ENCODE measurements at places on chromosomes 5 and 9.

DNA sequence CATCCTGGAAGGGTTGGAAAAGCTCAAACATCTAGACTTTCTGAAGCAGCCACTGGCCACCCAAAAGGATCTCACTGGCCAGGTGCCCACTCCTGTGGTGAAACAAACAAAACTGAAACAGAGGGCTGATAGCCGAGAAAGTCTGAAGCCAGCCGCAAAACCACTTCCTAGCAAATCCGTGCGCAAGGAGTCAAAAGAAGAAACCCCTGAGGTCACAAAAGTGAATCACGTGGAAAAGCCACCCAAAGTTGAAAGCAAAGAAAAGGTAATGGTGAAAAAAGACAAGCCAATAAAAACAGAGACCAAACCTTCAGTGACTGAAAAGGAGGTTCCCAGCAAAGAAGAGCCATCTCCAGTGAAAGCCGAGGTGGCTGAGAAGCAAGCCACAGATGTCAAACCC is 87.6 kb downstream of the MAP1B start:
- DNase-seq: peak; percentile 74

DNA sequence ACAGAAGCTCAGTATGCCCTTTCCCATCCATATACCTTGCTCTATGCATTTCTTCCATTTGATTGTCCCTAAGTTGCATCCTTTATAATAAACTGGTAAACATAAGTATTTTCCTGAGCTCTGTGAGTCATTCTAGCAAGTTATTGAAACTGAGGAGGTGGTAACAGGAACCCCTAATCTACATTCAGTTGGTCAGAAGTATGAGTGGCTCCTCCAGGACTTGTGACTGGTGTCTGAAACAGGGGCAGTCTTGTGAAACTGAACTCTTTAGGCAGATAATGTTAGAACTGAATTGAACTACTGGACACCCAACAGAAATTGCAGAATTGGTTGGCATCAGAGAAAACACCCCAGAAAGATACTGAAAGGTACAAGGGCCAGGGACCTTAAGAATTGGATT is 133.1 kb upstream of the POU5F2 start:
- DNase-seq: no peak

- DNase-seq: peak; percentile 18
Measured at GRCh38 chr5:158435161-158435616, 576.2 kb upstream of the CLINT1 start.

- no peak for DNase-seq
Measured at GRCh38 chr5:83919071-83920041, 198.7 kb upstream of the HAPLN1 start.

GRCh38 chr9:78273761-78274160 is 23.2 kb upstream of the PSAT1 start:
- no peak for DNase-seq

DNA sequence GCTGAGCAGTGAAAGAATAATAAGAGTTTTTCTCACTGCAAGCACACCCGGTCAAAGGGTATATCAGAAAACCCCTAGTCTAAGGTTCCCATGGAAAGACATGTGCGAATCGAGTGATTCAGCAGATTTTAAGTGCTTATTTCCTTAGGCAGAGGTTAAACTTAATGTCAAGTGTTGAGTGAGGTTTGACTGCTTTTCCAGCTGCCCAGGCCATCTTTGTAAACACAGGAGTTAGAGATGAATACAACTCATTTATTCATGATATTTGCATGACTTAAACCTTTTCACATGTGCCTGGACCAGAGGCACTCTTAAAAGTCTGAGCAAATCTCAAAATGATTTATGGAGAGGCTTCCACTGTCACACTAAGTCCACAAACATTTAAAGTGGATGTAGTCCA is 137.8 kb upstream of the RGMB start:
- DNase-seq: no peak

DNA sequence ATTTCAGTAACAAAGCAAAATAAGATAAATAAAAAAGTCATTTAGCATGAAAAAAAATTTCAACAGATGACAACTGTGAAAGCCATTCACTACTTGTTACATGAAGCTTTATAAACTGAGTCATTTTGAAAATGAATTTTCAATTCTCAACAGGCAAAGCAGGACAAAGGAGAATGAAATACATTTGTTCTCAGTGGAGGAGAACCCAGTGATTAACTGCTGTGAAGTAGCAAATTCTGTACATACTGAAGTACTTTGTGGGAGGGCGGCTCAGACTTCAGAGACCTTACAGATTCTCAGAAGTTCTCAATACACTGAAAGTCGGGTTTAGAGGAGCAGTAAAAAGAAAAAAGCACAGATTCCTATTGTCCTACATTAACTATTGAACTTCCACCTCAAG is 21.7 kb downstream of the SKIC3 start:
- DNase-seq: no peak

DNA sequence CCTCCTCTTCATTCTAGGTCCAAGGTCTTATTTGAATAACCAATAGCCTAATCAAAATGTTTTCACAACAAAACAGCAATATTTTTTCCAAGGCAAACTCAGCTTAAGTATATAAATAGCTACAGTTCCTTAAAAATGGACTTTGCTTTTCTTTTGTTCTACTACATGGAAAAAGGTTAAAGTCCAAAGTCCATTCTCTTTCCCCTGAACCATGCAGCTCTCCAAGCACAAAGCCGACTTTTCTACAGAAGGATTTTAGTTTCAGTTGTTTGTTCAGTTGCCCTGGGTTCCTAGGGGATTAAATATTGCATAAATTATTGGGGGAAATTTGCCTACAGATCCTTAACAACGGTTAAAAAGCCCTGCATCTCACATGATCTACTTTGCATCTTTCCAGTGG is 677.0 kb upstream of the KLF4 start:
- DNase-seq: no peak

GRCh38 chr5:52457810-52458209 is 329.9 kb upstream of the ITGA1 start:
- no peak for DNase-seq

DNA sequence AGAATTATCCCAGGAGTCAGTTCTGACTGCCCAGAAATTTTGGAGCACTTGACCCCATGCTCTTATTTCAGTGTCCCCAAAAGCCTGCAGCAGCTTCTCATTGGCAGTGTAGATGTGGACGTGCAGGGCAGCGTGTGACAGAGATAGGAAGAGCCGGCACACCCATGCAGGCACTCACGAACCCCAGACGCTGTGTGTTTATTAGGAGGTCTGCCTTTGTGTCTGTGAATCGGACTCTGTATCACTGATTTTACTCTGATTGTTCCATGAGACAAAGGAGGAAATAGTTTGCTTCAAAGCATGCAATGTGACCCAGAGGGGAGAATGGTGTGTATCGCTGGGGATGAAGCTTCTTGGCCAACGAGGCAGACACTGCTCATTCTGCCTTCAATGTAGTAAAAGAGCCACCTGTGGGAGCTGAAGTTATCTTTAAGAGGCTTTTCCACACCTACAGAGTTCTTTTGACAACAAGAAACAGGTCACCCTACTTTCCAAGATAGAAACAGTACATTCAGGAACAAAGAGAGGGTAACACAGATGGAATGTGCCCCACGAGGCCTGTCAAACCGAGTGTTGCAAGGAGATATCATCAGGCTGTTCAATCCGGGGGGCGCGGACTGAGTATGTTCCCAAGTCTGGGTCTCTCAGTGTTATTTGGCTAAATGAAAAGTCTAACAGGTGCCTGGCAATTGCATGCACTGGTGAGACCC is 224.0 kb downstream of the NTRK2 start:
- no peak for DNase-seq

DNA sequence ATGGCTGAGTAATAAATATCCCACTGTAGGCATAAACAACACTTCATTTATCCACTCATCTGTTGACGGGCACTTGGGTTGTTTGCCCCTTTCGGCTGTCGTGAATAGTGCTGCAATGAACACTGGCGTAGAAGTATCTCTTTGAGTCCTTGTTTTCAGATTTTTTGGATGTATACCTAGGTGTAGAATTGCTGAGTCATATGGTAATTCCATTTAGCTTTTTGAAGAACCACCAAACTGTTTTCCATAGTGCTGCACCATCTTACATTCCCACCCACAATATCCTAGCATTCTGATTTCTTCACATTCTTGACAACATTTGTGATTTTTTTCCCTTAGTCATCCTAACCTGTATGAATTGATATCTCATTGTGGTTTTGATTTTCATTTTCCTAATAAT is 109.0 kb downstream of the NXNL2 start:
- DNase-seq: no peak

DNA sequence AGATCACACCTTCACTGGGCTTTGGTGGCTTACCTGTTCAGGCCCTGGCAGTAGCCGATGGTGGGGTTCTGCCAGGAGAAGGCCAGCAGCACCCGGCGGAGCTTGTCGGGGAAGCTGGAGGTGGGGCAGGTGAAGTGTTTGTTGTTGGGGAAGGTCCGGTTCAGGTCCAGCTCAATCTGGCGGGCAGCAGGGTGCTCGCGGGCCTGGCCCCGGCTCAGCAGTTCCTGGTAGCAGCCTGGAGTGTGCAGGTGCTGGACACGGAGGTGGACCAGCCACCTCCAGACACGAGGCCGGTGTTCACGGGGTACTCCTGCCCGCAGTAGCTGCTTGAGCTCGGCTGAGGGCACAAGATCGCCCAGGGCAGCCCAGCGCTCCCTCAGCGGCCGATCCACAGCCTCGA is 16.2 kb upstream of the CORO2A start:
- no peak for DNase-seq

GRCh38 chr9:23537192-23538066 is 288.6 kb downstream of the ELAVL2 start:
- DNase-seq: no peak

- peak; percentile 9 for DNase-seq
Measured at GRCh38 chr5:67537439-67538148, 341.0 kb upstream of the CD180 start.

DNA sequence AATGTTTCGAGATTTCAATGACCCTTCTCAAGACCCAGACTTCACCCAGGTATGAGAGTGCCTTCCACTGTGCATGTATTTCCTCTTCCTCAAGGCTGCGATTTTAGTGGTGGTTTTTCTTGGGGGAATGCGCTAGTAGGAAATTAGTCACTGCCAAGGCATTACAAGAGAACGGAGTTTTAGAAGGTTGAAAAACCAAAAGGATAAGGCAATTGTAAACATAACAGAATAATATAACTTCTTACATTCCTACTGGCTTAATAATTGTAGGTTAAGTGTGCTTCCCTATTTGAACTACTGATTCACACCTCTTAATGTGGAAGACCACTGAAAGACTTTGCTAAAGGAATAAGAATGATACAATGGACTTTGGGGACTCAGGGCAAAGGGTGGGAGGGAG is 38.9 kb downstream of the ACO1 start:
- DNase-seq: no peak

- no peak for DNase-seq
Measured at GRCh38 chr9:134492281-134492691, 149.3 kb upstream of the COL5A1 start.

DNA sequence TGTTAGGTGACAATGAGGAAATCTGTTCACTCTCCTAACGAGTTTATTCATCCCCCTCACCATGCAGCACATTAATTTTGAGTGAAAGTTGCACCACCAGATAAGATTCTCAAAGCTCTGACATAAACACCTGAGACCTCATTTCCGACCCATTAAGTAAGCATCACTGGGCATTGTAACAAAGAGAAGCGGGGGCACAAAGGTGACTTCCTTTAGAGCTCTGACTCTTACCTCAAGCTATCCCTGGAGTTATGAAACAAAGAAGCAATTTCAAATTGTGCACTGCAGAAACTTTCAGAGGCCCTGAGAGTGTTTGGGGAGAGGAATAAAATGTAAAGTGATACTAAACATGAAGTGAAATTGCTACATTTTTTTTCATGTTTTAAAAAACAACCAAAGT is 29.5 kb downstream of the C5orf15 start:
- no peak for DNase-seq

DNA sequence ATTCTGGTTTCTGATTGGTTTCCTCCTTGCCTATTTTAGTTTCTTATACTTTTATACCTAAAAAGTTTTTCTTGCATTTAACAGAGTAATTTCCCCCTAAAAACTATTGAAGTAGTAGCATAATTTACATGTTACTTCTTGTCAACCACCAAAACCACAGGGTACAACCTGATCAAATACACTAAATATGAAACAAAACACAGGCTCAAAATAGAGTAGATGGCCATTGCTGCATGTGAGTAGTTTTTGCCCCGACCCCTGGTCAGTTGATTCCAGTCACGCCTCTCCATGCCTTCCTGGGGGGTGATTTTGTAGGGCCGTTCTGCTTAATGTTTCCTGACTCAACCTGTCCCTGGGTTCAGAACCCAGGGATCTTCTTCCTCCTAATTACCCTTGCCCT is 101.8 kb downstream of the TLE4 start:
- DNase-seq: peak; percentile 11

- DNase-seq: no peak
Measured at GRCh38 chr5:175544586-175544985, 66.2 kb downstream of the SFXN1 start.

GRCh38 chr5:116892993-116893392 is 318.4 kb upstream of the SEMA6A start:
- DNase-seq: no peak

DNA sequence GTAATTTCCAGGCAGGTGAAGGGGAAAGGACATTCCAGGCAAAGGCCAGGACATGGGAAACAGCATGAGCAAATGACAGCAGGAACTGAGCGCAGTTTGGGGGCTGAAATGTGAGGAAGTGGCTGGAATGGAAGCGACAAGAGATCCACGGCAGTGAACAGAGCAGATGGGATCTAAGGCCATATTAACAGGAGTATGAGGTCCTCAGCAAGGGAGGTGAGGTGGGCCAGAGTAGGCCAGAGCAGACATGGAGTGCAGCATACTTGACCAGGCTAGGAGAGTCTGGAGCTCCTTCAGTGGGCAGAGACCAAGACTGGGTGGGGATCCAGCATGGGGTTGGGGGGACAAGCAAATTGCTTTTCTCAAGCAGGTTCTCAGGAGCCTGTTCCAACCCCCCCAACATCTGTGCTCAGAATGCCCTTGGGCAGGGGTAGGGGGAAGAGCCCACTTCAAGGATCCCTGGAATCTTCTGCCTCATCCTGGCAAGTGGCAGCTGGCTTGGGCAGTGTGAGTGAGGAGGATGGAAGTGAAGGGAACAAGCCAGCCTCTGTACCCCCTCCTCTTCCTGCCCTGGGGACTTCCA is 34.5 kb downstream of the DAB2IP start:
- DNase-seq: no peak

GRCh38 chr5:137843676-137844299 is 23.9 kb upstream of the MYOT start:
- DNase-seq: no peak

DNA sequence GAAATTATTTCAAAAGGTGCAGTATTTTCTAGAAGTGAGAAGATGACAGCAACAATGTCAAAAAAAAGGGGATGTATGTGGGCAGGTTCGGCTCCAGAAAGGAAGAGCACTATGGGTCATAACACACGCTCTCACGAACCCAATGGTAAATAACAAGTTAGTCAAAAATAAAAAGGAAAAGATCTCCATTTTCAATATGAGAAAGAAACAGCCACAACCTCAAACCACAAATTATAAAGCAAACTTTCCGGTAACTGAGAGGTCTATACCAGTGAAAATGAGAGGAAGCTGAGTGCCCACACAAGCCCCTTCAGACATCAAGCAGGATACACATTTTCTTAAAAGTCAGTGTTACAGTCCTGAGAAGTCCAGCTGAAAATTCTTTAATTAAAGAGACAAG is 398.5 kb upstream of the RPS23 start:
- DNase-seq: peak; percentile 38

DNA sequence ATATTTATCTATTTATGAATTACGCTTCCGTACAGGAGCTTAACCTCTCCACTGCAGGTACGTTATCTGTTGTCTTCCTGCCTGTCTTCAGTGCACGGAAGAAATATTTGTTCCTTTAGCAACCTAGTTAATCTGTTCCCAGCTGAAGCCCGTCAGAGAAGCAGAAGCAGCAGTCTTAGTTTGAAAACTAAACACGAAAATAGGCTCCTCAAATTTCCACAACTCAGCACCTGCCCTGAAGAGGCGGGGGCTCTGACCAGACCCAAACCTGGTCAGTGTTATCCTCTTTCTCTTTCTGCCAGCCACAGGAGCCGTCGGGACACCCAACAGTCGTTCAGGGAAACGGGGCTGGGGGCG is 462 bp downstream of the NUDCD2 start:
- DNase-seq: no peak
